Left hindlimb (tissue), 1 donor: ENCODE measurements at places on chromosomes 5 and 9.
A peak's percentile ranks its signal among the peaks of the same experiment; 100 is the strongest.

- no peak for DNase-seq
These were observed 94.3 kb upstream of the CPEB4 start for GRCh38 chr5:173793648-173794548.

- DNase-seq = no peak
These were observed 500.2 kb upstream of the NMUR2 start for GRCh38 chr5:152905286-152905685.

GRCh38 chr5:77906806-77907205 is 130.7 kb upstream of the TBCA start:
- no peak for DNase-seq

- DNase-seq = no peak
These were observed 96.9 kb downstream of the MED27 start for GRCh38 chr9:131982671-131983239.

GRCh38 chr5:33423018-33423630 is 17.6 kb upstream of the TARS1 start:
- DNase-seq = no peak

GRCh38 chr9:123349691-123350480 is 6.1 kb upstream of the CRB2 start:
- peak; percentile 72 for DNase-seq

- no peak for DNase-seq
These were observed 699.9 kb downstream of the MTRR start for GRCh38 chr5:8568858-8569257.

GRCh38 chr5:87277279-87277835 is 9.7 kb downstream of the RASA1 start:
- no peak for DNase-seq

- DNase-seq = peak; percentile 21
These were observed 43.6 kb upstream of the SARDH start for GRCh38 chr9:133781828-133782135.

- no peak for DNase-seq
These were observed 108.9 kb downstream of the ST8SIA4 start for GRCh38 chr5:100794218-100794617.

DNA sequence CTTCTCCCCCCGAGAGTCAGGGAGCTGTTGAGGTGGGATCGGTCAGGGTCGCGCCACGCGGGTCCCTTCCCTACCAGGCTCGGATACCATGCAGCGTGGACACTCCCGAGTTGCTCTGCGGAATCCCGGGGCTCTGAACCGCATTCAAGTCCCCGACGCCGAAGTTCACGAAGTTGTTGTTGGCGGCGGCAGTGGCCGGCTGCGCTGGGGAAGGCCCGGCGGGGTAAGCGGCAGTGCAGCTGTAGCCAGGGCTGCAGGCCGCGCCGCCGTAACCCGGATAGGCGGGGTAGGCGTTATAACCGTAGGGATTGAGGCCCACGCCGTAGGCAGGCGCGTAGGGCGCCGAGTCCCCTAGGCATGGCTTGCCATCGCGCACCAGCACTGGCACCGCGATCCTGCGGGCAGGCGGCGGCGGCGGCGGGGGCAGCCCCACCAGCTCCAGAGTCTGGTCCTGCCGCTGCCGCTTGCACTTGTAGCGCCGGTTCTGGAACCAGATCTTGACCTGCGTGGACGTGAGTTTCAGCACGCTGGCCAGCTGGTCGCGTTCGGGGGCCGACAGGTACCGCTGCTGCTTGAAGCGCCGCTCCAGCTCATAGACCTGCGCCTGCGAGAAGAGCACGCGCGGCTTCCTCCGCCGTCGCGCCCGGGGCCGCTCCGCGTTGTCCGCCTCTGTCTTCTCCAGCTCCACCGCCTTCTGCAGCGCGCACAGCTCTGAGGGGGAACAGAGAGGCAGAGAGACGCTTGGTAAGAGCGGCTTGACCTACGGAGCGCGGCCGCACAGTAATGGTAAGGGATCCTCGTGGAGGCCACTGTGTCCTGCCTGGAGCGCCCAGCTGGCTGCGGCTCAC is 2.3 kb downstream of the NKX2-5 start:
- DNase-seq = no peak

- no peak for DNase-seq
These were observed 10.4 kb downstream of the TEX48 start for GRCh38 chr9:114671605-114672004.

DNA sequence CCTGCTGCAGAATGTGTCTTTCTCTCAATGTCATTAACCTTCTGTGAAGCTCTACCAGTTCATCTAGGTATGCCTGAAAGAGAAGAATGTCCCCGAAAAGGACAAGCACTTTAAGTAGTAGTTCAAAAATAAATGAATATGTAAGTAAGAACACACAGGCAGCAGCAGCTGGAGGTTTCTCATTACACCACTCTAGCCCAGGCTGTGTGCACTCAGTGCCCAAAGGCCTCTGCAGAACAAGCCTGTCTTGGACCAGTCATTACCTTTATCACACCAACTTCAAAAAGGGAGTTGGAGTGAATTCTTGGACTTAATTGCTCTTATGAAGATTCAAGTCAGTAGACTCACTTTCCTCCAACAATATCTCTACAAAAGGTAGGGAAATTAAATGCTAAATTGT is 268.8 kb downstream of the MLLT3 start:
- no peak for DNase-seq

DNA sequence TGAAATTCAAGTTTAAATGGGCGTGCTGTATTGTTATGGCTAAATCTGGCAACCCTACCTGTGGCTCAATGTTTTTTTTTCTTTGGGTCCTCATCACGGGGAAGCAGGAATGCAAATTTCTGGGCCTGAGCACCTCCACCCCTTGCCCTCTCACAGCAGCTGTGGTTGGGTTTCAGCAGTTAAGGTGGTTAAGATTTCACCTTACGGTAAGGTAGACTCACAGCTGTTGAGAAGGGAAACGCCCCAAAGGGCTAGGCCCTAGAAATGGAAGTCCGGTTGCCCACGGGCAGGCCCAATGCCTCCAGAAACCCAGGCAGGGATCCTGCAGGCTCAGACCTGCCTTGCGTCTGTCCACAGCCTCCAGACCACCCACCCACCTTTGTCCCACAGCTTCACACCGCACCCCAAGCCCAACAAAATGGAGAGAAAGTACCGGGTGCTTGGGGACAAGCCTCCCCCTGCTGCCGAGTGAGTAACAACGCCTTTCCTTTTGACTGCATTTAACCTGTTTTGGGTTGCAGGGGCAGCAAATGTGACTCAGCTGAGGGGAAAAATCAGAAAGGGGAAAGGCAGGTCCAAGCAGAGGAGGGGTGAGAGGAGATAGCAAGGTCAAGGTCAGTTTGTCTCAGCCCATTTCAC is 48.1 kb upstream of the TDRD7 start:
- DNase-seq = no peak

DNA sequence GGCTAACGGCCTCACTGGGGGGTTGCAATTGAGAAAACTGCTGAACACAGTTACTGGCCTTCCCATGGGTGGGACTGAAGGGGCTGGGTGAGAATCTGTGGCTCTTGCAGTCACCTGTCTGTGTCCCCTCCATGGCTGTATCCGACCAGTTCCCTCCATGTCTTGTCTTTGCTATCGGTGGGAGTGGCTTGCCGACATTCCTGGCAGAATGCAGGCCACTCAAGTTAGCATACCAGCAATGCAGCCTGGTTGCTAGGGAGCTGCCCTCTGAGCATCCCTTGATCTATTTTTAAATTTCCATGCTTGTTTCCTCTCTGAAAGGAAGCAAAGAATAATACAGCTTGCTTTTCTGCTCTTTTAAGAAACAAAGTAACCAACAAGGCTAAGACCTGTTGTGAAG is 1509.7 kb upstream of the WWC1 start:
- DNase-seq = no peak

DNA sequence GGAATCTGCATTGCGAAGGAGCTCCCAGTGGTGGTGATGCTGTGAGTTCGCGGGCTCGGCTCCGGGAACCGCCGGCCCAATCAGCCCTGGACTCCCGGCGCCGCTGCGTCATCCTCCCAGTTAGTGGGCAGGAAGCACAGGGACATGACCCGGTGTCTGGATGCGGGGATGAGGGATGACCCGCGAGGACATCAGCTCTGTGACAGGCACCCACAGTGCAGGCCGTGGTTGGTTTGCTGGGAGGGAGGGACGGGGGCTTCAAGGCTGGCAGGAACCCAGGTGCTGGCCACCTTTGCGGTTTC is 996 bp downstream of the NXNL2 start:
- no peak for DNase-seq

DNA sequence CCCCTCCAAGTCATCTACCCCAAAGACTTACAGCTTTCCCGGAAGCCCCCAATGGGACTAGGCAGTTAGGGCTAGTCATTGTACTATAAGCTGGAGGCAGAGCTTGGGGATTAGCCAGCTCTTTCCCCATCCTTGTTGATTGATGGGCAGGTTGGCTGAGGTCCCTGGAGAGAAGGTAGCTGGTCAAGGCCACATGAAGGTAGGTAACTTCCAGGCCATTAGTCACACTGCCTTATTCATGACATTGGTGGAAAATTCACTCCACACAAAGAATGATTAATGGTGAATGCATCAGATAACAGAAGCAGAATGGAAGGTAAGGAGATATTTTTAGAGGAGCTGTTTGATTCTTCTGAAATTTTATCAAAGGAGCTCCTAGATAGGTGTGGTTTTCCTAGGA is 49.5 kb upstream of the TGFBR1 start:
- no peak for DNase-seq
